AG09309 (cell line): ENCODE measurements at places on chromosomes 12 and 14.

DNA sequence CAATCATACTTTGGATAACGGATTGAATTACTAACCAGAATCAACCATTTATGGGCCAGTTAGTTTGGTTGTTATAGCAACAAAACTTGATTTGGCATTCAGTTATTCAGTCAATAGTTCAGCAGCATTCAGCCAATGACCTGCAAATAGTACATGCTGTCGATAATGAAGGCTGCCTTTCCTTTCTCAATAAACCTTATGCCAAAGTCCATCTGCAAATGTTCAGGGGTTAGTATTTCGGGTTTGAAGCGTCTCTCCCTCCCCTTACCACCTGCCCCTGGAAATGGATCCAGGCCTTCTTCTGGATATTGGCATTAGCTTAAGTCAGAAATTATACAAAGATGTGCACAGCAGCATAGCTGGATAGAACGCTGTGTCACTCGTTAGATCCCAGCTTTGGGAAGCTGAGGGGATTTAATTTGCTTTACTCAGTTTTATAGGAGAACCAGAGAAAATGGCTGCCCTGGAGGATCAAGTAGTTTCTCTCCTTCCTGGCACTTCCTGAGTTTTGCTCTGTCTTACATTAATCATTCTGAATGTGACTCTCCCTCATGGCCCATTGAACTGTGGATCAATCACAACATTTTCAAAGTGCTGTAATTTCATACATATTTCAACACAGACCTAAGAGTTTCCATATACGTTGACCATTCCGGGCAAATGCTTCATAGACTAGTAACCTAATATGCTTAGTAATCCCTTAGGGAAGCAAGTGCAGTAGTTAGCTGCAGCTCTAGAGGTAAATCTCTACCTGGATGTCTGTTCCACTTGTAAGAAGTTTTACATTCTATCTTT, 46.7 kb upstream of the PTPRR start:
- no peak for DNase-seq

GRCh38 chr12:121451961-121452339, 52.0 kb downstream of the RNF34 start:
- no peak for DNase-seq

DNA sequence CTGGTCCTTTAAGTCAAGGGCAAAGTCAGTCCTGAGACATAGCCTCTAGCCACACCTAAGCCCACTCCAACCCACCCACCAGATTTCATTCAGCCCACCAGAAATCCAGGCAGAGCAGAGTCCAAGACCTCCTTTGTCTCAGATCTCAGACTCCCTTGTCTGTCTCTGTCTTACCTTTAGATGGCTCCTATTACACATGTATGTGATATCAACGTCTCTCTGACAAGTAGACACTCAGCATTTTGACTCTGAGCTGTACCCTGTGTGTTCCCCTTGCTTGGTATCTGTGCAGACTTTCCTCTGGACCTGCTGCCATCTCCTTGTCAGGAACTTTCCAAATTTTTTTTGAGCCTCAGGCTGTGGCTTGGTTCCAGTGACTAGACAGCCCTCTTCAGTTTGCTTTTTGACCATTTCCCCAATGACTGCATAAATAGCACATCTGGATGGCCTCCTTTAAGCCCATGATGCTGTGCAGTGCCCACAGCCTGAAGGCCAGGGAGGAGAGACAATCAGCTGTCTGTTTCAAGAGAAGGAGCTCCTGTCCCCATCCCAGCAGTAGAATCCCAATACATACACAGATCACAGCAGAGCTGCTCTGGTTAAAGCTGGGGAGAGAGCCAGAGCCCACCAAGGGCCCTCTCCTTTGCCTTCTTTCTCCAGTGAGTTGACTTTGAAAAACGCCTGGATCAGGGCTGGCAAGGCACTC, 7.0 kb downstream of the POU6F1 start:
- no peak for DNase-seq

DNA sequence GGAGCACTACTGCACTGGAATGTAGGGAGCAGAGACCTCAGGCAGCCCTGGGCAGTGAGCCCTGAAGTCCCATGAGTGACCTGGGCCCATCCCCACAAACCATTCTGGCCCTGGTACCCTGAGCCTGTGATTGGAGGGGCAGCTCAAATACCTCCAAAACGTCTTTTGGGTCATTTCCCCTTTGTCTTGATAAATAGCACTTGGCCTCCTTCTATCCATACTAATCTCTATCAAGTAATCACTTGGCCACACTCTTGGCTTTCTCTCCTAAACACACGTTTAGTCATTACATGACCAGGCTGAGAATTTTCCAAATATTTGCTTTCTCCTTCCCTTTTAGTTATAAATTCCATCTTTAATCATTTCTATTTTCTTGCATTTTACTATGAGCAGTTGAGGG, 91.3 kb downstream of the RPAP3 start:
- no peak for DNase-seq

GRCh38 chr14:103026988-103027387, 30.4 kb downstream of the CDC42BPB start:
- DNase-seq: no peak

GRCh38 chr12:63787306-63787705, 7.6 kb downstream of the RXYLT1 start:
- no peak for DNase-seq

GRCh38 chr12:47797441-47797840, 22.3 kb downstream of the HDAC7 start:
- DNase-seq: no peak

GRCh38 chr12:129101816-129102215, 248.5 kb downstream of the GLT1D1 start:
- no peak for DNase-seq

- no peak for DNase-seq
These were observed 43.7 kb downstream of the TRHDE start for GRCh38 chr12:72315858-72316257.

DNA sequence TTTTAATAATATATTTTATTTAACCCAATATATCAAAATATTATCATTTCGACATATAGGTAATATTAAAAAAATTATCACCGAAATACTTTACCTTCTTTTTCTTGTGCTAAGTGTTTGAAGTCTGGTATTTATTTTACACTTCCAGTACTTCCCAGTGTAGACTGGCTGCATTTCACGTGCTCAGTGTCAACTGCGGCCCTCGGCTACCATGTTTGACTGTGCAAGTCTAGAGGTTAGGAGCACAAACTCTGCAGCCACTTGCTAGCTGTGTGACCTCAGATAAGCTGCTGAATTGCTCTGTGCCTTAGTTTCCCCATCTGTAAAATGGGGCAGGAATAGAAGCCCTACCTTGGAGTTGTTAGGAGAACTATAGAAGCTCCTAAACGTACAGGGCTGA, 42.3 kb upstream of the ESRRB start:
- no peak for DNase-seq

DNA sequence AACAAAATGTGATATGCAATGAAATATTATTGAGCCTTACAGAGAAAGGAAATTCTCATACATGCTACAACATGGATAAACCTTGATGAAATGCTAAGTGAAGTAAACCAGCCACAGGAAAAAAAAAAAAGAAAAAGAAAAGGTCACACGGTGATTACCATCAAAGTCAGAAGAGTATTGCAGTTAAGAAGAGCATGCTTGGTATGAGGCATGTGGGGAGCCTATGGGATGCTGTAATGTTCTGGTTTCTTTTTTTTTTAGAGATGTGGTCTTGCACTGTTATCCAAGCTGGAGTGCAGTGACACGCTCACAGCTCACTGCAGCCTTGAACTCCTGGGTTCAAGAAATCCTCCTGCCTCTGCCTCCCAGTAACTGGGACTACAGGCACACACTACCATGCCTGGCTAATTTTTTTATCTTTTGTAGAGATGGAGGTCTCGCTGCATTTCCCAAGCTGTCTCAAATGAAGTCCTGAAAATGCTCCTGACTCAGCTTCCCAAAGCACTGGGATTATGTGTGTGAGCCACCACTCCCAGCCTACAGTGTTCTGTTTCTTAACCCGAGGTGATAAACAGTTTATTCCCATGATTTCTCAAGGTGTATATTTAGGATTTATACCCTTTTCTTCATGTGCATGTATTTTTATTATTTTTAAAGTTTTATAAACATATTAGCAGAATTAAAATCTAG, 96.2 kb downstream of the SEC23A start:
- no peak for DNase-seq

DNA sequence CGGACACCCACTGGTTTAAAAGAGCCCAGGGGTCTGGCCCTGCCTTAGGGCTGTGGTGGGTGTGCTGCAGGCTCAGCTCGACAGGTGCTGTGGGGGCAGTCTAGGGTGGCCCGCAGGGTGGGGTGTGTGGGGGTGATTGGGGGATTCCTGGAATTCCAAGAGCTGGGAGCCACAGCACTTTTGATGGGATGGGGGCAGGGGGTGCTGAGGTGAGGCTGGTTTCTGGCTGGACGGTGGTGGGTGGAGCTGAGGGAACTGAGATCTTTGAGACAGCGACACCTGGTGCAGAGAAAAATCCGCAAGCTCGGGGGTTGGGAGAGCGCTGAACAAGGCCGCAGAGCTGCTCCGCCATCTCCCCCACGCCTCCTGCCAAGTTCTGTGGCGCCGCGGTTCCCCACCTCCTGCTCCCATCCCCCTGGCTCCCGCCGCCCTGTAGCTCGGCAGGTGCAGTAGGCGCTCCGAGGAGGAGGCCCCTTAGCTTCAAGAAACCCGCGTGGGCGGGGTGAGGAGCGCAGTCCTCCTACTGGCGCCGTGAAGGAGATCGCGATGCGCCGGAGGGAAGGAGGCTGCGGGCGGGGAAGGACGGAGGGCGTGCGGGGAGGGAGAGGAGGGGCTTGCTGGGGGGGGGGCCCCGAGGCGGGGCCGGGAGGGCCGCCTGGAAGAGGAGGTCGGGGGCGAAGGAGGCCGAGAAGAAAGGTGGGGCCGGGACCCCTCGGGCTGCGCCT, 1.3 kb upstream of the TEDC1 start:
- peak; percentile 27 for DNase-seq

- DNase-seq: no peak
These were observed 174.4 kb downstream of the MON2 start for GRCh38 chr12:62640910-62641448.

GRCh38 chr14:102544046-102544746, 34.6 kb upstream of the ANKRD9 start:
- no peak for DNase-seq
